Activated naive CD4-positive, alpha-beta T cell treated with anti-CD3 and anti-CD28 coated beads, Interleukin-2, amount 50 U/mL, for 72 hours (primary cell): ENCODE measurements at places on chromosomes 16 and 17. TPM values are rescaled to one million over a fixed set of nuclear protein-coding genes. Genes with fewer than 3 reads are reported as not detected.

KRT32 gene
- not detected for total RNA-seq

ADORA2B gene
- total RNA-seq, result 0.30 TPM

NOS2 gene
- total RNA-seq, result not detected

TNP2 gene
- total RNA-seq, result not detected

SOCS3 gene
- 179 TPM for total RNA-seq

AOC3 gene
- 5.0 TPM for total RNA-seq

TBC1D3E gene
- total RNA-seq, result not detected

PDK2 gene
- total RNA-seq, result 14.3 TPM

C16orf96 gene
- total RNA-seq, result 0.05 TPM

NPIPA2 gene
- total RNA-seq, result 2.4 TPM

CUEDC1 gene
- total RNA-seq, result not detected

GNGT2 gene
- total RNA-seq, result 40.2 TPM

KRTAP2-2 gene
- total RNA-seq, result not detected

NUTF2 gene
- total RNA-seq, result 111 TPM

FAM83G gene
- total RNA-seq, result 13.7 TPM

DRC3 gene
- total RNA-seq, result 0.05 TPM

CBX8 gene
- 1.5 TPM for total RNA-seq

HID1 gene
- 2.8 TPM for total RNA-seq

SRR gene
- total RNA-seq, result 15.9 TPM

COG8 gene
- total RNA-seq, result 26.9 TPM

ELP5 gene
- total RNA-seq, result 62.3 TPM

SPNS2 gene
- 0.16 TPM for total RNA-seq

KRTAP2-1 gene
- total RNA-seq, result not detected

NTN1 gene
- total RNA-seq, result 1.2 TPM

EIF1 gene
- 899 TPM for total RNA-seq

HSD3B7 gene
- 9.2 TPM for total RNA-seq

USP7 gene
- total RNA-seq, result 154 TPM

TP53TG3D gene
- total RNA-seq, result not detected
